ENCODE measurements at places on chromosomes 6 and 20. TPM values are rescaled to one million over a fixed set of nuclear protein-coding genes. Genes with fewer than 3 reads are reported as not detected.

The LIME1 gene
- 8.7 TPM for total RNA-seq

The TCP11 gene
- total RNA-seq: not detected

The MBOAT1 gene
- total RNA-seq: 12.5 TPM

DNA sequence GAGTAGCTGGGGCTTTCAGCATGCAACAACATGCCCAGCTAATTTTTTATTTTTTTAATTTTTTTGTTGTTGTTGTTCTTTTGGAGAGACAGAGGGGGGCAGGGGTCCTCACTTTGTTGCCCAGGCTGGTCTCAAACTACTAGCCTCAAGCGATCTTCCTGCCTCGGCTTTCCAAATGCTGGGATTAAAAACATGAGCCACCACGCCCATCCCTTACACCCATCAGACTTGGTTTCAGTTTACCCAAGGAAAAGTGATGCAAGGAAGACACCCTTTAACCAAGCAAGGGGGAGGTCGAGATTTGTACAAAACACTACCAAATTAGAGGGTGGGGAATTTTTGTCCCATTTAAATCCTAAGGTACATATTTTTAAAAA is 210.1 kb downstream of the ARHGAP18 start:
- H3K4me1 ChIP-seq: peaks cover 9% of the 10 kb centered on the region
- DNase-seq: no peak
- H3K36me3 ChIP-seq: no peaks in the 10 kb centered on the region
- H3K27ac ChIP-seq: no peak overlapping the region

DNA sequence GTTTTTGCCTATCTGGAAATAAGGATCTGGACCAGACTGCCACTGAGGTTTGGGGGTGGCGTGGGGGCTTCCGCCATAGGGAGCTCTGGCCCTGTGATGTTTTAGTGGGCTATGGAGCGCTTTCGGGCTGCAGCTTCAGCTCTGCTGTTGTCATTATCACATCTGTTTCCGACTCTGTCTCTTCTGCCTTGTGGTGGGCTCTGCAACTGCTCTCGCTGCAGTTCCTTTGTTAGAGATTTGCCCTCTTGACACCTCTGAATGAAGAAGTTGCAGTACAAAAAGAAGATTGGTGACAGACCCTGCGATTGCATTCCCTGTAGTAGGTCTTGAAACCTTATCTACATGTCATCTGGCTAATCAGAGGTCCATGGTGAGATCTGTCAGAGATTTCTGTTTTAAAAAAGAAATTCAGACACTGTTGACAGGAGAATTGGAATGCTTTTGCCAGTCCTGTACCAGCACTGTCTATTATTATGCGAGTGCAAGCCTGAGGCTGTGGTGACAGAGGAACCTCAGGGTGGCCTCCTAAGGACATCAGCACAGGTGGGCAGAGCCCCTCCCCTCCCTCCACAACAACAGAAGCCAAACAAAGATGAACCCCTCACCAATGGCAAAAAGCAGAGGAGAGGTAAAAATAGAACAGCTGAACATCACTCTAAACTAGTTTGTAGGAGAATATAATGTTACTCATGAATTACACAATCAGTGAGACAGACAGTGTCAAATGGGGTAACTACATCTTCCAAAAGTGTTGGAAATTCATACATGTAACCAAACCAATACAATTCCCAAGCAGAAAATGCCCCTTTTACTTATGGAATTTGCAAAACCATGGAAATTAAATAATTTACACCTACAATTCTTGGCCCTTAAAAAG is 63.5 kb upstream of the DEFB112 start:
- no peak overlapping the region for H3K4me3 ChIP-seq
- no peak for DNase-seq
- no peak overlapping the region for H3K27ac ChIP-seq
- H3K4me1 ChIP-seq: no peaks in the 10 kb centered on the region
- H3K36me3 ChIP-seq: no peaks in the 10 kb centered on the region

DNA sequence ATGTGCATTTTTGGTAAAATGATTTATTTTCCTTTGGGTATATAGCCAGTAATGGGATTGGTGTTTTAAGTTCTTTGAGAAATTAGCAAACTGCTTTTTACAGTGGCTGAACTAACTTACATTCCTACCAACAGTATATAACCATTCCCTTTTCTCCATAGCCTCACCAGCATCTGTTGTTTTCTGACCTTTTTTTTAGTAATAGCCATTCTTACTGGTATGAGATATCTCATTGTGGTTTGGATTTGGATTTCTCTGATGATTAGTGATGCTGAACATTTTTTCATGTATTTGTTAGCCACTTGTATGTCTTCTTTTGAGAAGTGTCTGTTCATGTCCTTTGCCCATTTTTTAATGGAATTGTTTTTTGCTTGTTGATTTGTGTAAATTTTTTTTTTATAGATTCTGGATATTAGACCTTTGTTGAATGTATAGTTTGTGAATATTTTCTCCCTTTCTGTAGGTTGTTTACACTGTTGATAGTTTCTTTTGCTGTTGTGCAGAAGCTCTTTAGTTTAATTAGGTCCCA is 42.3 kb downstream of the STK4 start:
- no peak overlapping the region for H3K4me3 ChIP-seq
- H3K27ac ChIP-seq: no peak overlapping the region
- no peaks in the 10 kb centered on the region for H3K4me1 ChIP-seq
- peaks cover 10% of the 10 kb centered on the region for H3K36me3 ChIP-seq

DNA sequence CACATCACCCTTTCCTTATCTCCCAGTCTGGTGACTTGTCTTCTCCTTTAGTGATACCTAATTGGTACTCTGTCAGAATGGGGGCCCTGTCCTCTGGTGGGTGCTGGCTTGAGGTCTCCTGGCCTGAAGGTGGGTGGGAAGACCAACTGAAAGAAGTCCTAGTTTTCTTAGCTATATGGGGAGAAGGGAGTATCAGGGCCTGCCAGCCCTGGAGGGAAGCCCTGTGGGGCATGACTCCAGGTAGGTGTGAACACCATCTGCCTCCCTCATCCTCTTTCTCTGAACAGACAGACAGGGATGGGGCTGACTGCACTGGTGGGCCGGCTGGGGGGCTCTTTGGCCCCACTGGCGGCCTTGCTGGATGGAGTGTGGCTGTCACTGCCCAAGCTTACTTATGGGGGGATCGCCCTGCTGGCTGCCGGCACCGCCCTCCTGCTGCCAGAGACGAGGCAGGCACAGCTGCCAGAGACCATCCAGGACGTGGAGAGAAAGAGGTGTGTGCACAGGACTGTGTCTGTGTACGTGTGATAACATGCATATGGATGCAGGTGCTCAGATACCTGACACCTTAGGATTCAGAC is 4.8 kb downstream of the CRIP3 start:
- H3K36me3 ChIP-seq: no peaks in the 10 kb centered on the region
- DNase-seq: no peak
- peaks cover 9% of the 10 kb centered on the region for H3K4me1 ChIP-seq
- no peak overlapping the region for H3K27ac ChIP-seq
- no peak overlapping the region for H3K4me3 ChIP-seq
- no peaks in the 10 kb centered on the region for H3K27me3 ChIP-seq

- DNase-seq: no peak
- no peaks in the 10 kb centered on the region for H3K4me1 ChIP-seq
- no peaks in the 10 kb centered on the region for H3K36me3 ChIP-seq
- H3K27ac ChIP-seq: no peak overlapping the region
- H3K4me3 ChIP-seq: no peak overlapping the region
Measured at GRCh38 chr20:40797425-40797824, 108.4 kb upstream of the MAFB start.

DNA sequence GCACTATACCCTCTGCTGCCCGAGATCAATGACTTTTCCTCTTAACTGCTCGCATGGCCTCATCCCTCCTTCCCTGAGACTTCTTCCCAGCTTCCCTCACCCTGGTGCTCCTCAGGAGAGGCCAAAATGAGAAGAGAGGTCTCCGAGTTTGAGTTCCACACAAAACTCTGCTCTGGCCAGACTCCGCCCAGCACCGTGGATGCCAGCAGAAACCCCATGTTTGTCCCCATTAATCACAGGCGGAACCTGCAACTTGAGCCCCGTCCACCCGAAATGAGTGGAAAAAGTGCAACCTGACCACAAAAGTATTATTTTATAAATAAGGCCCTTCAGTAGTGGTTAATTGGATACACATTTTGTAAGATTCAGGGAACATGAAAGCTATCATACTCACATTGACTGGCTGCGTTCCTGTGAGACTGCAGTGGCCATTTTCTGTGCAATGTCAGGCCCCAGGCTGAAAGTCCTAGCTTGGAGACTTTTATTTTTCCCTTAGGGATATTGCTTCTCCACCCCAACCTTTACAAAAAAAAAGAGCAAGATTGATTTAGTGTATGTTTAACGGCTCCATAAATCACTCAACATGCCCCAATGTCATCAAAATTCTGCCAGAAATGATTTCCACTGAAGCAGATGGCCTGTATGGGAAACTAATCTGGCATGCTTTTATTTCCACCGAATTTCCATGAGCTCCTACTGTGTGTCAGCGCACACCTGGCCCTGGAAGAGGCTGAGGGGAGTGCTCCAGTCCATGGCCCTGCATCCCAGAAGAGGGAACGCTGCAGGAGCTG is 134.6 kb downstream of the BMP7 start:
- H3K27ac ChIP-seq: no peak overlapping the region
- H3K4me1 ChIP-seq: peaks cover 6% of the 10 kb centered on the region
- no peaks in the 10 kb centered on the region for H3K36me3 ChIP-seq
- no peak for DNase-seq
- H3K4me3 ChIP-seq: no peak overlapping the region
